ENCODE measurements at places on chromosomes 16 and 17. TPM values are rescaled to one million over a fixed set of nuclear protein-coding genes. Genes with fewer than 3 reads are reported as not detected.

- DNase-seq: peak; percentile 50
Measured at GRCh38 chr17:19762515-19762961, 14.4 kb upstream of the ALDH3A1 start.

- DNase-seq: no peak
Measured at GRCh38 chr16:77387815-77388209, 47.0 kb downstream of the ADAMTS18 start.

- DNase-seq: no peak
Measured at GRCh38 chr17:77811521-77811920, 147.0 kb upstream of the TNRC6C start.

DNA sequence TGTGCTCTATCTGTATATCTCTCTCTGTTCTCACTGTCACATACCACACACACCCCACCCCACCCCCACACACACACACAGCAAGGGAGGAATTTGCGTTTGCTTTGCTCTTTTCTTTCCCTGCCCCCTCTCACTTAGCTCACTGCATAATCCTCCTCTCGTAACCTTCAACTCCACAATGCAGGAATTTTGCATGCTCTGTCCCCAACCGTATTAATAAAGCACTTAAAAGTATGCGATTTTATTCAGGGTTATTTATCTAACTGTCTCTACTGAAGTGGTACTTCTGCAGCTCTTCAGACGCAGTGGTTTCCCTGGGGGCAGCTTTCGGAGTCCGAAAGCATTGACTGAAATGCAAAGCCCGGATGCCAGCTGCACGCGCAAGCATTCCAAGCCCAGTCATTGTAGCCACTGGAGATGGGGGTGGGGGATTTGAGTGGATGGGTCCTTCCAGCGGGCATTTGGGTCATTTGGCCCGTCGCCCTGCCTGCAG is 105.4 kb upstream of the RBFOX1 start:
- no peak for DNase-seq

DNA sequence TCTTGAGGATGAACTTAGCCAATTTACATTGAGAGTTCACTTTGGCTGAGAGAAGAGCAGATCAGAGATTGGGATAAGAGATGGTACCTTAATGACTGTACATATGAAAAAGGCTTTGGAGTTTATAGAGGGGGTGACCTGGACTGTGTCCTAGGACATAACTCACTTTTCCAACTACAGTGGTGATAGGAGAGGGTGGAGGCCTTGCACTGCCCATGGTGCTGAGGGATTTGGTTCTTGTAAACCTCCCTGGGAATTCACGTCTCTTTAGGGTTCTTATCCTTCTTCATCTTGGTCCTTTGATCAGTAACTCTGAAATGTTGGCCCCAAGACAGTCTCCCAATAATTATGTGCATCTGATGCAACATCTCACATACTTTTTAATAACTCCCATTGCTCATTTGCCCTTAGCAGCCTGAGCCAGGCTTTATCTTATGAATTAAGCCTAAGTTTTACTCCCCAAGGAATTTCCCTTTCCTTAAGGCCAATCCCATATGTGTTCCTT is at the start of gene OR4D1:
OR4D1 (plus strand) TSS at position 455 of the 505 bp plus-strand sequence. CDS start 6,770 bp downstream, outside the sequence.
- DNase-seq: no peak

GRCh38 chr17:27600471-27600870 is 30.5 kb upstream of the LGALS9 start:
- no peak for DNase-seq

DNA sequence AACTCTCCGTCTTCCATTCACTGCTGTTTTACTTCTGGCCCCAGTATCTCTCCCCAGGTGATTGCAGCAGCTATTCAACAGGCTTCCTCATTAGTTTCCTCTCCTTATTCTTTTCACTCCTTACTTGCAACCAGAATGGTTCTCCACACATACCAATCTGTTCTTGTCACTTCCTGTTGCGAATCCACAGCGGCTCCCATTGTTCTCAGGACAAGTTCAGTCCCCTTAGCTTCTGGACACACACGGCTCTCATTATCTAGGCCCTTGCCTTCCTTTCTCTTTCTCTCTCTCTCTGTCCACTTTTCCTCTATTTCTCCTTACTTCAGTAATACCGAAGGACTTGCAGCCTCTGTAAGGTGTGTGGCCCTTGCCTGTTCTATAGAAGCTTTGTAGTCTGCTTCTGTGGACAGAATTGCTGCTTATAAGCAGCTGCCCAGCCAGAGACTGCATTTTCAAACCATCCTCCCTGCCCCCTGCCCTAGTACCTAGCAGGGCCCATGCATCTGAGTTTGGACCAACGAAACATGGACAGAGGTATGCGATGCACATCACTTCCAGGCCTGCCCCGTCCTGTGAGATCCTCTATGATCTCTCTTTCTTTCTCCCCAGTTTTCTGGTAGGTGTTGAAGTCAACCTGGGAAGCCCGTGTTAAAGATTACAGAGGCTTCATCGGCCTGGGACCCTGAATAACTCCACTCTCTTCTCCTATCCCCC is 45.7 kb downstream of the VAT1L start:
- DNase-seq: no peak

DNA sequence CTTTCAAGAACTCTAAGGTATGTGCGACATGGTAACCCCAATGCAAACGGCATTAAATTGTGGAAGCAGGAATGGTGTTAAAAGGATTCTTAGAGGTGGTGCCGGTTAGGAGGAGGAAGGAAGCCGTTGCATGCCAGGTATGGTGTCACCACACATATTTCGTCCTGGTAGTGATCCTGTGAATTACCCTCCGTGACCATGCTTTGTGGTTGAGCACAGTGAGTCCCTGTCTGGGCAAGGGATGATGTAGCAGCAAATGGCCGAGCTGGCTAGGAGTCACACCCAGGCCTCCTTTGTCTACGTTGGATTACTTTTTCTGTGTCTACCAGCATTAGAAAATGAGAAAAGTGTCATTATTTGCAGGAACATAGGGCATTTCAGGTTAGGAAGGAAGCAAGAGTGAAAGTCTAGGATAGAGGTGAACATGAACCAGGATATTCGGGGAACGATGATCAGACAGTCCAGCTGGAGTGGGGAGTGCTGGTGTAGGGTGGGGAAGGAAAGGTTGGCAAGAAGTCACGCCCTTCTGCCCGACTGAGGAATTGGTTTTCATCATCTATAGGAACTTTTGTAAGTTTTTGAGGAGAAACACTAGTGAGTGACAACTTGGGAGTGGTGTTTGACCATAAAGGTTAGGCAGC is 123.5 kb downstream of the PRKCA start:
- DNase-seq: no peak

DNA sequence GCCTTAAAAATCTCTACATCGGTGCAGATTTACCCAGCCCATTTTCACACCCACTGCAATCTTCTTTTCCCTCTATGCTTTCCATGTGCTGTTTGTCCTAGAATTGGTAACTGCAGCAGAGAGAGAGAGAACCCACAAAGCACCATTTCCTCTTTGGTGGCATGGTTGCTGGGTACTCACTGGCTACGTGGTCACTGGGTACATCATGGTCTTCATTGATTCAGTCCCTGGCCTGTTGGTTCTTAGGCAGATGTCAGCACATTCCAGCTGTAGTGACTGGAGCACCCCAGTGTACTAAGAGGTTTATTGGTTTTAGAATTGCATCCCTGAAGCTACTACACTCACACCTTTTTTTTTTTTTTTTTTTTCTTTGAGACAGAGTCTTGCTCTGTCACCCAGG is 156.1 kb upstream of the CACNG5 start:
- DNase-seq: no peak

GRCh38 chr16:14378131-14378551 is 251.9 kb downstream of the PARN start:
- no peak for DNase-seq

DNA sequence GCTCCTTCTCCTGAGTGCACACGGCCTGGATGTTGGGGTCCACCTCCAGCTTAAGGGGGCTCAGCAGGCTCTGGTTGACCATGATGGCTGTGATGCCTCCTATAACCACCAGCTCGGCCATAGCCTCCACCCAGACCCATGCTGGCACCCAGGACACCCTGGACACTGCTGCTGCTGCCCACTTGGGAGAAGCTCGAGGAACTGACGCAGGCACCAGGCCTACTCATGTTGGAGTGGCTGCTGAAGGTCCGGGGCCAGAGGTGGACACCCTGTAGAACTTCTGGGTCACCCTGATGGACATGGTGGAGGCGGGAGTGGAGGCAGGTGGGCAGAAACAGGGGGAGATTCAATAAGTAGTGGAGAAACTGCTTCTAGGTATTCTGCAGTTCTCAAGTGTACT is 28.0 kb downstream of the IKZF3 start:
- DNase-seq: no peak

DNA sequence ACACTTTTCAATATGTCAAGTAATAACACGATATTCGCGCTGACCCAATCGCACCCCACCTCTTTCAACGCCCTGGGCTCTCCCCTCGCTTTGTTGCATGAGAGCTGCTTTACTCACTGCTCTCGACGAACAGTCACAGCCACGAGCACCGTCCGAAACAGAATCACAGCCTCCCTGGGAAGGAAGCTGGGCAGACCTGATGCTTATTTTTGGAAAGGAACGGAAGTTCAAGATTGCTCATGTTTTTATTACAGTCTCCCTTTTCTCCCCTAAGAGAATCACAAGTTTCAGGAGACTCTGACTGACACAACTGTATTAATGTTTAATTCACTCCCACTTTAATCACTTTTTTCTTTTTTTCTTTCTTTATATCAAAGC is 67.8 kb downstream of the ANKRD11 start:
- DNase-seq: no peak

GRCh38 chr16:57984443-57985203 is 13.7 kb upstream of the CNGB1 start:
- DNase-seq: peak; percentile 69

GRCh38 chr16:81181013-81181720 is 57.3 kb upstream of the BCO1 start:
- DNase-seq: peak; percentile 80

- no peak for DNase-seq
Measured at GRCh38 chr17:1091900-1092299, 87.9 kb downstream of the ABR start.

GRCh38 chr17:80102664-80103448 is 1.5 kb downstream of the GAA start:
- no peak for DNase-seq

The CIAO3 gene
- polyA plus RNA-seq: 31.2 TPM

The SHISA6 gene
- polyA plus RNA-seq: 2.8 TPM

The SOST gene
- polyA plus RNA-seq: 48.6 TPM

The TERB1 gene
- not detected for polyA plus RNA-seq

The PIRT gene
- 0.06 TPM for polyA plus RNA-seq

The GUCY2D gene
- 0.34 TPM for polyA plus RNA-seq

The KCTD13 gene
- polyA plus RNA-seq: 17.1 TPM

The CACNG3 gene
- not detected for polyA plus RNA-seq

Measured in left renal pelvis (tissue), 4 donors.